ENCODE measurements at places on chromosomes 6 and 20.

DNA sequence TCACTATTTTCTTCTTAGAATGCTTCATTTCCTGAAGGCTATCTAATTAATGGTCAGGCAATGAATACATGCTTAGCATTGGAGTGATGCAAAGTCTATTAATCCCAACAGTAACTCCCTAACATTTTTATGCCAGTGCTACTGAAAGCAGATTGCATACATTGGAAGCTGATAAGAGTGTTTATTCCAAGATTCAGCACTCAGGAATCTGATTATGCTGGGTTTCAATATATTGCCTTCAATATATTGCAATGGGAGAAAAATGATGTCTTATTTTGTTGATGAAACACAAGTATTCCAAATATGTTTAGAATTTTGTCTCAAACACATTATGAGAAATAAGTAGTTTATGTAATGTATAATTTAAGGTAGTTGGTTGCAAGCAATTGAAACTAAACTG lies 26.7 kb upstream of the TRDN start:
- no peak for DNase-seq

GRCh38 chr6:118320652-118321051 lies 227.4 kb upstream of the PLN start:
- no peak for DNase-seq

DNA sequence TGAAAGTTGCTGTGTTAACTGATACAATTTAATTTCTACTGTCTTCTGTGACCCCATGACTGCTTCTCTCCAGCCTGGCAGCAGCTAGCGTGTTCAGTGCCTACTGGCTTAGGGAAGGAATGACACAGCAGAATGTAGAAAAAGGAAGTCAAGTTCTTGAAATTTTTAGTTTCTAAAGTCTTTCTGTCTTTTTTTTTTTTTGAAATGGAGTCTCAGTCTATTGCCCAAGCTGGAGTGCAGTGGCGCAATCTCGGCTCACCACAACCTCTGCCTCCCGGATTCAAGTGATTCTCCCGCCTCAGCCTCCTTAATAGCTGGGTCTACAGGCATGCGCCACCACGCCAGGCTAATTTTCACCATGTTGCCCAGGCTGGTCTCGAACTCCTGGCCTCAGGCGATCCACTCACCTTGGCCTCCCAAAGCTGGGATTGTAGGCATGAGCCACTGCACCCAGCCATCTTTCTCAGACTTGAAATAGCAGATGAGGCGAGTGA lies 39.3 kb downstream of the PCNA start:
- no peak for DNase-seq

- DNase-seq: no peak
Observed at GRCh38 chr6:158366363-158366762, 54.1 kb downstream of the TULP4 start.

GRCh38 chr6:24004659-24005058 lies 121.4 kb upstream of the NRSN1 start:
- DNase-seq: no peak

- DNase-seq: no peak
Observed at GRCh38 chr20:33733654-33734576, 2.1 kb downstream of the ZNF341 start.

DNA sequence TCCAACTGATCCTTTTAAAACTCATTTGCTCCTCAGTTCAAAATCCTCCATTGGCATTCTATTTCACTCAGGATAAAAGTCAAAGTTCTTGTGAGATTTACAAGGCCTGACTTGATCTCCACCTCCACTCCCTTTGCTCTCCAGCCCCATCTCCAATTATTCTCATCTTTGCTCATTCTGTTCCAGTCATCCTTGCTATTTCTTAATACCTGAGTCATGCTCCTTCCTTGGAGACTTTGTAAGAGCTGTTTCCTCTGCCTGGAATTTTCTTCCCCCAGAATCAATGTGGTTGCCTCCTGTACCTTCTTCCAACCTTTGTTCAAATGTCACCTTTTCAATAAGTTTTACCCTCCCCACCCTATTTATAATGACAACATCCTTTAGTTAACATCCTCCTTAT lies 373.5 kb downstream of the HTR1B start:
- no peak for DNase-seq

DNA sequence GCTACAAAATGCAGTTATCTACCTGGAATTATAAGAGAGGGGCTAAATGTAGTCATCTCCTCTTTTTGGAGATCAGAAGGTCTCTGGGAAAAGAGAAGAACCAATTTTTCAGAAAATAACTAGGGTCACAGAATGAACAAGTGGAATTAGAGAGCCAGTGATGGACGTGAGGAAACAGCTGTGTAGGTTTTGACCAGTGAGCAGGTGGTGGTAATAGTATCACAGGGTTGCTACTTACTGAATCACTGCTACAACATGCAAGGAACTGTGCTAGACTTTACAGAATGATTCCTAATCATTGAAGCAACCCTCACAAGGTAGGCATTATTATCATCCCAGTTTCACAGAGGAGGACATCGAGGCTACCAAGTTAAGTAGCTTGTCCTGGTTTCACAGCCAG lies 1.7 kb downstream of the ATP6V1G2 start:
- no peak for DNase-seq

- peak; percentile 32 for DNase-seq
Observed at GRCh38 chr20:57432862-57433491, 41.8 kb downstream of the RBM38 start.

DNA sequence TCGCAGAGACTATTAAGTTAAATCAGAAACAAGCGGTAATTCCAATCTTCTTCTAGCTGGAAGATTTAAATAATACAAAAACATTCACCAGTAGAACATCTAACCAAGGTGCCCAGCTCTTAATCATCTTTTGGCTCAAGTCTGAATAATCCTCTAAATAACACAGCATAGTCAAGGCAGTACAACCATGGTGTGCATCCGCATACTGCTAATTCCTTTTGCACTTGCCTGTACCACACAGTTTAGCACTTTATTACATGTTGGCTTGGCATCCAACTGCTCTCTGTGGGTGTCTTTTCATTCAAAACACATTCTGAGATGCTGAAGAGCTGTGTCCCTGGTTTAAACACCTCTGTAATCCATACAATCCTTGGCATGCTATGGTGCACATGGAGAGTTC lies 42.3 kb downstream of the VGLL2 start:
- DNase-seq: no peak

- DNase-seq: no peak
Observed at GRCh38 chr20:33875055-33875454, 63.9 kb downstream of the CHMP4B start.

DNA sequence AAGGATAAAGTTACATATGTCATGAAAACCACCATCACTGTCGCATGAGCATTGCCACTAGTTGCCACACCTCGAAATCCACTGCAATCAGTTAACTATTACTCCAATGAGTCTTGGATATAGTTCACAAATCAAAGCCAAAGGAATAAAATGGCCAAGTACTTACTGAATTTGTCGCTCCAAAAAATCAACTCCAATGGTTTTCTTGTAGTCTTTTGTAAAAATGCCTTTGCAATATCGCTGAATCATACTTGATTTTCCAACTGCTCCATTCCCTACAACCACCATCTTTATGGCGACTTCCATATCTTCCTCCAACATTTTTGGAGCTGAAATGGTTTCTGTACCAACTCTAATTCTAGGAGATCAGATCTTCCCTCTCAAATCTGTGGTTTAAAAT lies 12.0 kb downstream of the RAB23 start:
- DNase-seq: no peak

DNA sequence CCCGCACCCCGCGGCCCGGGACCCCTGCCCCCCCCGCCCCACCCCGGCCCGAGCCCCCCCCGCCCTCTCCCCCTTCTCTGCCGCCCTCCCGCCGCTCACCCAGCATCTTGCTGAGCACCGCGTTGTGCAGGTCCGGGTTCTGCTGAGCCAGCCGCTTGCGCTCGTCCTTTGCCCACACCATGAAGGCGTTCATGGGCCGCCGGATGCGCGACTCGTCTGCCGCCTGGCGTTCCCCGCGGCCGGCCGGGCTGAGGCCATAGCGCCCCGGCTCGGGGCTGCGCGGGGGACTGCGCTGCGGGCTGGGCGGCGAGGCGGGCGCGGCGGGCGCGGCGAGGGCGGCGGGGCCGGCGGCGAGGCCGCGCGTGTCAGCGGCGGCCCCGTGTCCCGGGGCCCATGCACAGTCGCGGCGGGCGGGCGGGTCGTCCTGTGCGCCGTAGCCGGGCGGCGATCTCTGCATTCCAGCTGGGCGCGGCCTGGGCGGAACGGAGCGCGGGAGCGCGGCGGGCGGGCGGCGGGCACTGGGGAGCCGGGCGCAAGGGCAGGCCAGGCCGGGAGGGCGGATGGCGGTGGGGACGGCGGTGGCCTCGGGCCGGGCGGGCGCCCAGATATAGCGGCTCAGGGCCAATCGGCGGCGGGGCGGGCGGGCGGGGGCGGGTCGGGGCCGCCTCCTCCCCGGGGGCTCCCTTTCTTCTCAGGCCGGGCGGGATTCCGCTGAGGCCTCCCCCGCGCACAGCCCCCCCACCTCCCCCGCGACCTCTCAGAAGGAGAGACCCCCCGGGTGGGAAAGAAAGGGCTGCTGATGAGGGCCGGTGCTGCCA lies at the start of gene SOX18:
SOX18 (minus strand) TSS at position 580 of the 818 bp plus-strand sequence; CDS start at position 457, 123 bp downstream.
- no peak for DNase-seq

- no peak for DNase-seq
Observed at GRCh38 chr6:30357678-30358540, 13.0 kb downstream of the RPP21 start.

GRCh38 chr20:6730672-6731328 lies 36.7 kb upstream of the BMP2 start:
- no peak for DNase-seq

DNA sequence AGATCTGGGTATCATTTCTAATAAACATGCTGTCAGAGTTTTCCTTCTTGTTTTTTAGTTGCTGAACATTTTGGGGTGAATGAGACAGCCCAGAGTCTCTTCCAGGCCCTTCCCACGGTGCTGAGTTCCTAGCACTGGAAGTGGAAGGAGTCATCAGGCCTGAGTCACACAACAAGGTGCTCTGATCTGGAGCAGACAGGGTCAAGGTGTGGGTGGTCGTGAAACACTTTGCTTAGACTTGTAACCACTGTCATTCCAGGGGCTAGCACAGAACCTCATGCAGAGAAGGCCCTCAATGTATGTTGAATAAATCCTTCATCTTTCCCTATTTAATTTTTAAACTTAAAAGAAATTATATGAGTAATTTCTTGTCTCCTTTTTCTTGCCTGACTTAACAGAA lies 60.6 kb downstream of the TXLNB start:
- no peak for DNase-seq

DNA sequence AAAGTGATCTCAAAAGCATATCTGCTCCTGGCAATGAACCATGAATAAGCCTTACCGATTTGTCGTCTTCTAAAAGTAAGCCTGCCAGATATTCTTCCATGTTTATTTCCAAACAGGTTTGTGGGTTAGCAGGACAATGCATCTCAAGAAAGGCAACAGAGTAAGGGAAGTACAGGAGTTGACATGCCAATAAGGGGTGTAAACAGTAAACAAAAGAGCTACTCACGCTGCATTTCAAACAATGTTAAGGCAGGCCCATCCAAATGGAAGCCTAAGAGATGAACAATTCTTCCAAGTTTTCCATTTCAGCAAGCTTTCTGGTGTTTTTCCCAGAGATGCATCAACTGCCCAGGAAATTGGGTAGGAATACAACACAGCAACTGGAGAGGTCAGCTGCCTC lies 27.8 kb upstream of the CRIP3 start:
- DNase-seq: no peak

DNA sequence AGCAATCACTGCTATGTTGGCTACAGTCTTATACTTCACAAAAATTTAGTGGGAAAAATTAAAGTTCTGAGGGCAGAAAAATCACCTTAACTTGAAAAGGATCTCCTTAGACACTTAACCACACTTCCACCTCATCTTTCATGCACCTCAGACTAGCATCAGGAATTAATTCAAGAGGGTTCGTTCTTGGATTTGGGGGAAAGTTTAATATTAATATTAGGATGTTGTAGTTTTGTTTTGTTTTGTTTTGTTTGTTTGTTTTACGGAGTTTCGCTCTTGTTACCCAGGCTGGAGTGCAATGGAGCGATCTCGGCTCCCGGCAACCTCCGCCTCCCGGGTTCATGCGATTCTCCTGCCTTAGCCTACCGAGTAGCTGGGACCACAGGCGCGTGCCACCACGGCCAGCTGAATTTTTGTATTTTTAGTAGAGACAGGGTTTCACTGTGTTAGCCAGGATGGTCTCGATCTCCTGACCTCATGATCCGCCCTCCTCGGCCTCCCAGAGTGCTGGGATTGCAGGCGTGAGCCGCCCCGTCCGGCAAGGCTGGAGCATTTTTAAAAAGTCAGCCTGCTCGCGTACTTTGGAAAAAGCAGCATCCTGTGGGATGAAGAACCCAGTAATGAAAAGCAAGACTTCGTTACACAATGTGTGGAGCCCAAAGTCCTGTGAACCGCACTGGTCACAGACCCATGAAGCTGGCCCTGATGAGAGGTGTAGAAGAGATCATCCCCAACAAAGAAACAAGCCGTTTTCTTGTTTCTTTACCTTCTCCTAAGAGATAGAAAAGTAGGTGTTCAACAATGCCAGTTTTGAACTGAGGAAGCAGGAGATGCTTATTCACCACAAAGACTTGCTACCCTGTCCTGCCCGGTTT lies 194.9 kb downstream of the GPX5 start:
- DNase-seq: no peak

GRCh38 chr6:168248148-168248620 lies 71.4 kb downstream of the DACT2 start:
- DNase-seq: no peak

DNA sequence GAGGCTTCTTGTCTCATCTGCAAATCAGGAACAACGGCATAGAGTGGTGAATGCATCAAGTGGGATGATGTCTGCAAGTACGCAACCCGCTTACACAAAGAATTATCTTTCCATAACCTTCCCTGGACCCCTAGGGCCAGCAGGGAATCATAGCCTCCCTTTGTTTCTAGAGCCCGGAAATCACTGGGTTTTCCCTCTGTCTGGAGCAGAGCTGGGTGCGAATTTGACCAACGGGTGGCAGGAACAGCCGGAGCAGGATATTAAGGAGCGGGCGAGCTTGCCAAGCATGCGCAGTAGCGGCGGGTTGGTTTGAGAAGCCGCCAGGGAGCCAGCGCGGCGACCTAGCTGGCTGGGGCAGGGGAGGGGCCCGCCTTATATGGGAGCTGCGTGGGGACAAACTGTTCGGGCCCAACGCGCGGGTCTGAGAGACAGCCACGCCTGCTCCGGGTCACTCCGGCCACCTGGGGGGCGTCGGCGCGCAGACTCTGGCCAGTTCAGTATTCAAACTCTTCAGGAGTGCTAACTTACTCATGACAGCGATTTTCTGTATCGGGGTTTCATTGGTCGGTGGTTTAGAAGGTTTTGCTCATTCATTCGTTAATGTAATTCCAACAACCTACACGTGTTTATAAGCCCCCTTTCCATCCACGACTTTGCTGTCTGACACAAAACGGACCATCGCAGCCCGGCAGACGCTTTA lies 1.6 kb upstream of the KIF16B start:
- DNase-seq: peak; percentile 47

DNA sequence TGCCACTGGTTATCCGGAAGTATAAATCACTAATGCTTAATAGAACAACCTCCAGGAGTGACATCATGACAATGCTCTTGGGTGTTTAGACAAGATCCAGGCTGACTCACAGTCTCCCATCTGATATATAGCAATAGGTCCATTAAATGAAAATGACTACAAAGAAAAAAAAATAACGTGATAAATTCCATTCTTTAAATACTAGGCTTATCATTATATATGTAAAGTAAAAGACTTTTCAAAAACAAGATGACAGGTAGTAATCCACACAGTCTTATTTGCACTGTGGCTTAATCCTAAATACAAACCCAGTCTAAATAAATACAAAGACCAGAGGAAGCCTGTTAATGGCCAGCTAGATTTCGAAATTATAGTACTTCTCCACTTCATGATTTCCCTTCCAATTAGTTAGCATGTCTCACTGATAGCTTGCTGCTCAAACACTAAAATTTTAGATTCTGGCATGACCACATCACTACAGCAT lies 149.1 kb upstream of the BEND3 start:
- no peak for DNase-seq

- no peak for DNase-seq
Observed at GRCh38 chr6:95364016-95364604, 213.2 kb upstream of the MANEA start.

Measured in stimulated activated CD8-positive, alpha-beta memory T cell treated with anti-CD3 and anti-CD28 coated beads, Interleukin-7, amount 100 ng/mL, for 1 hour (primary cell).